ENCODE measurements at places on chromosomes 4 and X. TPM values are rescaled to one million over a fixed set of nuclear protein-coding genes. Genes with fewer than 3 reads are reported as not detected.

DNA sequence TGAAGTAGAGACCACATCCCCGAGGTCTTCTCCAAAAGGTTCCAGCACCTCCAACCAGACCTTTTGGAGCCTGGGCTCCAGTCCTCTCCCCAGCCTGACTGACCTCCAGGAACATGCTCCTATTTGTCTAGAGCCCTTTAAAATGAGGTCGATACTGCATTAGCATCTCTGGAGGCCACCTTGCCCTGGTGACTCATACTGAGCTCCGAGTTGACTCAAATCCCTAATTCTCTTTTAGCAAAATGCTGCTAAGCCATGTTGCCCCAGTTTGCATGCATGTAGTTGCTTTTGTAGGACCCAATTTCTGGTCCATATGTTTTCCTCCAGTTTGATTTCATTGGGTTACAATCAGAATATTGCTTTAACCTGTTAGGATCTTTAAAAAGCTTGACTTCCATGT lies 43.5 kb upstream of the CITED1 start:
- no peak for DNase-seq

DNA sequence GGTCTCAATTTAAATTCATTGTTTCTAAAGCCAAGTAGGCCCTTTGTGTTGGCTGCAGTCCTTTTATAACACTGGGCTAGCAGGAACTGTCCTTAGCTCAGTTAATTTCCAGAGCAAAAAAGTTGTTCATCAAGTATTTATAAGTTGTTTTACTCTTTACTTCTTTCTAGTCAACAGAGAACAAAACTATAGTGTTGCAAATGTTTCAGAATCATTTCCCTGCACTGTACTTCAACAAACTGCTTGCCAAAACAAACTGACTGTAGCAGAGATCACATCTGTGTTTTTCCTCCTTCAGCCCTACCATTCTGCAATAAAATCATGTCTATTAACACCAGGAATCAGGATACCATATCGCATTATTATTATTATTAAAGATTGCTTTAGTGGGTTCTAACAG lies 168.5 kb upstream of the SH3RF1 start:
- no peak for DNase-seq

DNA sequence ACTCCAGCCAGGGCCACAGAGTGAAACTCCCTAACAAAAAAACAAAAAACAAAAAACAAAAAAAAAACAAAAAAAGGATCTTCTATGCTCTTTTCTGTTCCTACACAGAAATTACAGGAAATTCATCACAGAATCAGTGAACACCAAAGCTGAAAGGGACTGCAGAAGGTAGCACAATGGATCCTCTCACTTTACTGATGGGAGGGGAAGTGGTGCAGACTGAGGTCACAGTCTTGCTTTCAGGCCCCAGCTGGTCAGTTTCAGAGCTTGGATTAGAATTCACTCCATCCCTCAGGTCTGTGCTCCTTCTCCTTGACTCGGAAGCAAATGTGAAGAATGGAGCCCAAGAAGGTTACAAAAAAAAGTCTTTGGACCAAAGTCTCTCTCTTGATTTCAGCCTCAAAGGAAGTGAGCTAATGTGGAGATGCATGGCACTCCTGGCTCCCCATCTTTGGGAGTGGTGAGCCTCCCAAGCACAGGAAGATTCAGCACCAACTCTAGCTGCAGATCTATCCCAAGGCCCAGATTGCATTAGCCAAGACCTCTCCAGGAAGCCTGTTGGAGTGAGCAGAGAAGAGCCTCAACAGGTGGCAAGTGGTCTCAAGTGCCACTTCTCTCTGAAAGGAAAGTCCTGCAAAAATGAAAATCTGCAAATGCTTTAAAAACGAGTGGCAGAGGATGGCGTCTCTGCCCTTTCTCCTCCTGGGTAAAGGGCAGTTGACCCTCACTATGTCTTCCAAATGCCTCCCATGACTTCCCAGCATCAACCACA lies 176.0 kb downstream of the MAML3 start:
- no peak for DNase-seq

- no peak for DNase-seq
Measured at GRCh38 chrX:110397339-110397738, 38.7 kb downstream of the RTL9 start.

The CXCL5 gene
- 0.76 TPM for polyA plus RNA-seq

DNA sequence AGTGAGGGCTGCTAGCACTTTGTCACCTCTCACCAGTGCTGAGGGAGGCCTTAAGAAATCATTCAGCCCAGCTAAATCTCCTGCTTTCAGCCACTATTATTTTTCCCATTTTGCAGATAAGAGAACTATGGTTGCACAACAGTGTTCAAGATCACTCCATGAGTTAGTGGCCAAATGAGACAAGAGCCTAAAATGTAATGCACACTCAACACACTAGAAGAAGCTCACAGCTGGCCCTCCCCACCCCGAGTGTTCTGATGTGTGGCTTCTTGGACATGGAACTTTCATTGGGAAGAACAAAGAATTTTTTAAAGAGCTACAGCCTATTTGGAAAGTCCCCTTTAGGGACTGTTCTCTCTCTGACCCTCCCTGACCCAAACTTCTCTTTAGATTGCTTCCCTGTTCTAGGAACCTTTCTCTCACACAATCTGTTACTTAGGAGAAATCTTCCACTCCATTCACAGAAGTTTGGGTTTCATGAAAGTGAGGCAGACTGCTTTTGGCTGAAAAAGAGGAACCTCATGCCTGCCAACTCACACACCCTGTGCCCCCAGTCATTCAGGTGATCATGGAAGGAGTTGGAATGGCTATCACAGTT lies 44.0 kb upstream of the CT47C1 start:
- DNase-seq, result no peak

GRCh38 chr4:54446581-54446980 lies 211.2 kb upstream of the KIT start:
- DNase-seq, result no peak

DNA sequence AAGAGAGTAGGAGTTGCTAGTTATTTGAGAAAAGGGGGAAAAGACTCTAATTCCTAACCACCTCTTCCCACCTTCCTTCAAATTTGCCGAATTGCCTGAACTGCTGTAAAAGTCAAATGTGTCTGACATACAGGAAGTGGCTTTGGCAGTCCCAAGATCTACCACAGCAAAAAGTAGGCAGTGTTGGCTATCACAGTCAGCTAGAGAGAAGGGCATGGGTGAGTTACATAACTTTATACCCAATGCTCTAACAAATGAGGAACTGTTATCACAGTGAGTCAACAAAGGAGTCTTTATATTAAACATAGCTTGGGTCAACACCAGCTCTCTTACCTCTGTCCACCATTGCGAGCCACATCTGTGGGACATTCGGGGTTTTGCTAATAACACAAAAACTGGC lies 2.4 kb upstream of the MBNL3 start:
- DNase-seq, result peak; percentile 46

- DNase-seq, result no peak
Measured at GRCh38 chr4:36081185-36081584, 163.1 kb downstream of the ARAP2 start.

The NOA1 gene
- 18.9 TPM for polyA plus RNA-seq

DNA sequence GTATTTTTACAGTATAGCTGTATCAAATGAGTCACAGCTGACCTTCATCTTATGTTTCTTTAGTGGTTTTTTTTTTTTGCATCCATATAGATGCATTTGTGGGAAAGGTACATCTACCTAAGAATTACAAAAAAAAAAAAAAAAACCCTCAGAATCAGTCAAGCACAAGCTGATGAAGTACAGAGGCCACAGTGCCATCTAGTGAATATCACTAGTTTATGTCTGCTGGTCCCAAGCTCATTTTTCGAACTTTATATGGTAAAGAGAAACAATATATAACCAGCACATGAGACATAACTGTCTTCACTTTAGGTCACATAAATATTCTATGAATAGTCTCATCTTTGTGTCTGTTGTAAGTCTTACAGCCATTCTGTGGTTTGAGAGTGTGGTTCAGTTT lies 220.1 kb downstream of the DLG3 start:
- no peak for DNase-seq

The FGF5 gene
- polyA plus RNA-seq, result not detected

GRCh38 chr4:52604215-52604614 lies 54.9 kb downstream of the USP46 start:
- no peak for DNase-seq

The GAGE12H gene
- polyA plus RNA-seq, result not detected

GRCh38 chr4:168309781-168310180 lies 8.8 kb downstream of the DDX60 start:
- no peak for DNase-seq

GRCh38 chr4:118279920-118280432 lies 72.8 kb downstream of the PRSS12 start:
- no peak for DNase-seq

- DNase-seq, result no peak
Measured at GRCh38 chrX:34585561-34585960, 71.5 kb downstream of the TMEM47 start.

DNA sequence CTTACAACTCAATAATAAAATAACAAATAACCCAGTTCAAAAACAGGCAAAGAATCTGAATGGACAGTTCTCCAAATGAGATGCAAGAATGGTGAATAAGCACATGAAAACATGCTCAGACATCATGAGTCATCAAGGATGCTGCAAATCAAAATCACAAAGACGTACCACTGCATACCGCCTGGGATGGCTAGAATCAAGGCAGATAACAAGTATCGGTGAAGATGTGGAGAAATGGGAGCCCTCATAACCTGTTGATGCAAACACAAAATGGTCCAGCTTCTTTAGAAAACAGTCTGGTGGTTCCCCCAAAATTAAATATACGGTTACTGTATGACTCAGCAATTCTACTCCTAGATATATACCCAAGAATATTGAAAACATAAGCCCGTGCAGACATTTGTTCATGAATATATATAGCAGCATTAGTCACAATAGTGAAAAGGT lies 32.5 kb downstream of the AKAP4 start:
- DNase-seq, result no peak

- no peak for DNase-seq
Measured at GRCh38 chr4:8553216-8553615, 27.0 kb upstream of the GPR78 start.

DNA sequence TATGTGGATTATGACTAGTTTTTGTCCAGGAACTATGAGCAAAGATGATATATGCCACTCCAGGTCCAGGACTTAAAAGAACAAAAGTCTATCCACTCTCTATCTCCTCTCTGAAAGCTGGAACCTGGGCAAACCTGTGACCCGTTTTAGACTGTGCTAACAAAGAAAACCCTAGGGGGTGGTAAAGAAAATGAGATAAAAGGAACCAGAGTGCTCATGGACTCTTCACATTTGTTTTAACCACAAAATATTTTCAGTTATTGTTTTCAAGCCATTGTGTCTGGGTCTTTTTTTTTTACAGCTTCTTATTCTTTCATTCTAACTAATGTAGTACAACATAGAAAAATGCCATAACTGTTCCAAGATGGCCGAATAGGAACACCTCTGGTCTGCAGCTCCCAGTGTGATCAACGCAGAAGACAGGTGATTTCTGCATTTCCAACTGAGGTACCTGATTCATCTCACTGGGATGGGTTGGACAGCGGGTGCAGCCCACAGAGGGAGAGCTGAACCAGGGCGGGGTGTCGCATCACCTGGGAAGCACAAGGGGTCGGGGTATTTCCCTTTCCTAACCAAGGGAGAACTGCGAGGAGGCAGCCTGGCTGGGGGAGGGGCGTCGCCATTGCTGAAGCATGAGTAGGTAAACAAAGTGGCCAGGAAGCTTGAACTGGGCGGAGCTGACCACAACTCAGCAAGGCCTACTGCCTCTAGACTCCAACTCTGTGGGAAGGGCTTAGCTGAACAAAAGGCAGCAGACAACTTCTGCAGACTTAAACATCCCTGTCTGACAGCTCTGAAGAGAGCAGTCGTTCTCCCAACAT lies 45.1 kb downstream of the CHM start:
- peak; percentile 25 for DNase-seq

GRCh38 chrX:108312957-108313356 lies 125.3 kb downstream of the COL4A6 start:
- no peak for DNase-seq

The UGT2B11 gene
- polyA plus RNA-seq, result not detected

The SLC25A43 gene
- 12.6 TPM for polyA plus RNA-seq

The ZDHHC15 gene
- polyA plus RNA-seq, result not detected

DNA sequence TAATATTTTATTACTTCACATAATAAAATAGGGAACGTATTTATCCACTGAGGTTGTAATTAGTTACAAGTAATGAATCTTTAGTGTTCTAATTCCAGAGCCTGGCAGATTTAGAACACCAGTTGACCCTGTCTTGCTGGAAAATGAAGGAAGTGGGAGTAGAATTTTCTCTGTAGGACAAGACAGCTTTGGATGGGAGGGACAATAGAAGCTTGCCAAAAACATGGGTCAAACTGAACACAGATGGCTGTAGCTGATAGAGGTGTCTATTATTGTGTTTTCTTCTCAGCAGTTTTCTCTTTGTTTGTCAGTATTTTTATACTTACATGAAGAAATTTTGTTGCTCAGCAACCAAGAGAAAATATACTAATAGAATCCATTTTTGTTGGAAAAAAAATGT lies 20.2 kb downstream of the FAT4 start:
- no peak for DNase-seq

- no peak for DNase-seq
Measured at GRCh38 chr4:107760281-107760947, 40.4 kb upstream of the PAPSS1 start.

GRCh38 chr4:150080337-150080736 lies 2.1 kb downstream of the DCLK2 start:
- no peak for DNase-seq

GRCh38 chrX:39642071-39642470 lies 455.7 kb downstream of the BCOR start:
- no peak for DNase-seq

GRCh38 chr4:101271516-101271915 lies 75.8 kb downstream of the PPP3CA start:
- no peak for DNase-seq

DNA sequence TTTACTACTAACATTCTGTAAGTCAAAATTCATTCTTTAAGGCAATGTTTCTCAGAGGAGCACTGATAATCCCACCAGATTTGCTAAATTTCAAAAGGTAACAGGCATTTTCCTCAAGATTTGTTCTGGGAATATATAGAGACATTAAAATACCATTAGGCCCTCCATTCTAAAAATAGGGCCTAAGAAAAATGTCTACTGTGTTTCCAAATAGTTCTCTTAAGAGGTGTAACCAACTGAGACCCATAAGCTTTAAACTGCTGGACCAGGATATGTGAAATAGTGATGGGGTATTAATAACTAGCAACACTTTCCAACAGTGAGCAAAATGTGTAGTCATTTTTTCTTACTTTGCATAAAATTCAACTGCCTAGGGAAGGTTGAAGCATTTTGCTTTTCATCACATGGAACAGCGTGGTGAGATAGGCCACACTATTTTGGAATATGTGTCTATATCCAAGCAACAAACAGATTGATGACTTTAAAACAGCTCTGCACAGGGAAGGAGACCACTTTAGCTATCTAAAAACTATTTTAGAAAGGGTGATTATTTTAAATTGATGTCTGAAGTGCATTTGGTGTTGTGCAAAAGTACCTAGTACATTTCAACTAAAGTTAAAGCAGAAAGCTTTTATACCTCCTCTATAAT lies 89.9 kb downstream of the CORIN start:
- no peak for DNase-seq

The CSAG3 gene
- polyA plus RNA-seq, result not detected

The NLGN3 gene
- 0.08 TPM for polyA plus RNA-seq

- no peak for DNase-seq
Measured at GRCh38 chrX:136546371-136546781, 14.4 kb downstream of the VGLL1 start.

- no peak for DNase-seq
Measured at GRCh38 chr4:93809773-93810172, 18.8 kb upstream of the ATOH1 start.

GRCh38 chr4:80237992-80238391 lies 28.5 kb upstream of the FGF5 start:
- DNase-seq, result no peak

GRCh38 chrX:17967888-17968287 lies 106.8 kb upstream of the RAI2 start:
- no peak for DNase-seq

The PLAC1 gene
- not detected for polyA plus RNA-seq

All from immature natural killer cell (primary cell).